Hepatocyte (in vitro differentiated cells): ENCODE measurements at places on chromosomes 1 and 21. TPM values are rescaled to one million over a fixed set of nuclear protein-coding genes. Genes with fewer than 3 reads are reported as not detected.

- no peak overlapping the region for H3K4me3 ChIP-seq
- no peaks in the 10 kb centered on the region for H3K36me3 ChIP-seq
- H3K27ac ChIP-seq, result no peak overlapping the region
- no peaks in the 10 kb centered on the region for H3K27me3 ChIP-seq
- no peaks in the 10 kb centered on the region for H3K4me1 ChIP-seq
Measured at GRCh38 chr1:19375631-19376400, 63.7 kb downstream of the SLC66A1 start.

GRCh38 chr1:214328770-214329469 is 48.0 kb downstream of the SMYD2 start:
- H3K4me1 ChIP-seq, result no peaks in the 10 kb centered on the region
- no peak overlapping the region for H3K27ac ChIP-seq
- no peaks in the 10 kb centered on the region for H3K27me3 ChIP-seq
- H3K4me3 ChIP-seq, result no peak overlapping the region

DNA sequence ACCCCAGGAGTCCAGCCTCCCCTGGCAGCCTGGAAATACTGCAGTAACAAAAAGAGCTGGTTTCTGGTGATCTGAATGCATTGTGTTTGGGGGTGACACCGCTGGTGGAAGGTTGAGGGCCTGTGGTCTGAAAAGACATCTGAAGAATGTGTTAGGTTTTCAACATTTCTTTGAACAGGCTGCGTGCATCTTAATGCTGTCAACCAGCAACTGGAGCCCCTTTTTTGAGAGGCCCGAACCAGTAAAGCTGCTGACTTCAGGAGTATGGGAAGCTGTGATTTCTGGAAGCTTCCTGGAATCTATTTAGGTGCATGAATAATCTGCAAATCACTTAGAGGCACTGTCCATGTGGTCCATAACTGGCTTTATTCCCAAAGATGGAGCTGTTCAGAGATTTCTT is 17.0 kb downstream of the ATP5PO start:
- H3K27me3 ChIP-seq, result no peaks in the 10 kb centered on the region
- no peak overlapping the region for H3K27ac ChIP-seq
- no peak for DNase-seq
- H3K4me3 ChIP-seq, result no peak overlapping the region

- H3K27me3 ChIP-seq, result no peaks in the 10 kb centered on the region
- no peak overlapping the region for H3K27ac ChIP-seq
- H3K4me3 ChIP-seq, result no peak overlapping the region
- DNase-seq, result no peak
- H3K36me3 ChIP-seq, result no peaks in the 10 kb centered on the region
- H3K4me1 ChIP-seq, result no peaks in the 10 kb centered on the region
Measured at GRCh38 chr1:167522246-167522645, 3.9 kb upstream of the CD247 start.

- no peak overlapping the region for H3K4me3 ChIP-seq
- H3K27ac ChIP-seq, result peak overlapping the region; percentile 60
- H3K36me3 ChIP-seq, result no peaks in the 10 kb centered on the region
- H3K27me3 ChIP-seq, result no peaks in the 10 kb centered on the region
- peak; percentile 70 for DNase-seq
Measured at GRCh38 chr1:23403038-23403336, 21.6 kb downstream of the TCEA3 start.

KRTAP21-2 gene
- not detected in 2 replicates for total RNA-seq

DNA sequence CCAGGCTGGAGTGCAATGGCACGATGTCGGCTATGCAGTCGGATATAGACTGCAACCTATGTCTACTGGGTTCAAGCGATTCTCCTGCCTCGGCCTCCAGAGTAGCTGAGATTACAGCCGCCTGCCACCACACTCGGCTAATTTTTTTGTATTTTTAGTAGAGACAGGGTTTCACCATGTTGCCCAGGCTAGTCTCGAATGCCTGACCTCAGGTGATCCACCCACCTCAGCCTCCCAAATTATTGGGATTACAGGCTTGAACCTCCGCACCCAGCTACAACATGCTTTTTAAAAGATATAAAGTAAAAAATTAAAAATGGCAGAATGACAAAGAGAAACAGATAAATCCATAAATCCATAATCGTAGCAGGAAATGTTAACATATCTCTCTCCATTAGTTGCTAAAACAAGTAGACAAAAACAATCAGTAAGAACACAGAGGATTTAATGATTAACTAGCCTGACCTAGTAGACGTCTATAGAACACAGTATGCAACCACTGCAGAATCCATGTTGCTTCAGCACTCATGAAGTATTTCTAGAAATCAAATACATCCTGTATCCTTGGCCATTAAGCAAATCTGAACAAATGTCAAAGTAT is 59.9 kb upstream of the SPOCD1 start:
- DNase-seq, result peak; percentile 53
- H3K36me3 ChIP-seq, result no peaks in the 10 kb centered on the region
- H3K27me3 ChIP-seq, result no peaks in the 10 kb centered on the region
- H3K27ac ChIP-seq, result peak overlapping the region; percentile 29
- H3K4me1 ChIP-seq, result peaks cover 5% of the 10 kb centered on the region

DNA sequence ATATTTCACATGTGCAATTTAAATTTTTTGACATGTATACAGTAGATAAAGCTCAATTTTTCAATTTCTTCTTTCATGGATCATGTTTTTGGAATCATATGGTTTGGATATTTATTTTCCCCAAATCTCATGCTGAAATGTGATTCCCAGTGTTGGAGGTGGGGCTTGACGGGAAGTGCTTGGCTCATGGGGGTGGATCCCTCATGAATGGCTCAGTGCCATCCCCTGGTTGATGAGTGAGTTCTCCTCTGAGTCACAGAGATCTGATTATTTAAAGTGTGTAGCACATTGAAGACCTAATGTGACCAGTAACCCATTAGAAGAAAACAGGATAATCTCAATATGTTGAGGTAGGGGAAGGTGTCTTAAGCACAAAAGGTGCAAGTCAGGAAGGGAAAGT is 9.1 kb upstream of the IFI16 start:
- H3K36me3 ChIP-seq, result no peaks in the 10 kb centered on the region
- peak overlapping the region; percentile 10 for H3K4me3 ChIP-seq
- H3K27ac ChIP-seq, result peak overlapping the region; percentile 92
- peaks cover 8% of the 10 kb centered on the region for H3K4me1 ChIP-seq
- DNase-seq, result peak; percentile 85

HAO2 gene
- 14.2 and 16.6 TPM in 2 replicates for total RNA-seq

DNA sequence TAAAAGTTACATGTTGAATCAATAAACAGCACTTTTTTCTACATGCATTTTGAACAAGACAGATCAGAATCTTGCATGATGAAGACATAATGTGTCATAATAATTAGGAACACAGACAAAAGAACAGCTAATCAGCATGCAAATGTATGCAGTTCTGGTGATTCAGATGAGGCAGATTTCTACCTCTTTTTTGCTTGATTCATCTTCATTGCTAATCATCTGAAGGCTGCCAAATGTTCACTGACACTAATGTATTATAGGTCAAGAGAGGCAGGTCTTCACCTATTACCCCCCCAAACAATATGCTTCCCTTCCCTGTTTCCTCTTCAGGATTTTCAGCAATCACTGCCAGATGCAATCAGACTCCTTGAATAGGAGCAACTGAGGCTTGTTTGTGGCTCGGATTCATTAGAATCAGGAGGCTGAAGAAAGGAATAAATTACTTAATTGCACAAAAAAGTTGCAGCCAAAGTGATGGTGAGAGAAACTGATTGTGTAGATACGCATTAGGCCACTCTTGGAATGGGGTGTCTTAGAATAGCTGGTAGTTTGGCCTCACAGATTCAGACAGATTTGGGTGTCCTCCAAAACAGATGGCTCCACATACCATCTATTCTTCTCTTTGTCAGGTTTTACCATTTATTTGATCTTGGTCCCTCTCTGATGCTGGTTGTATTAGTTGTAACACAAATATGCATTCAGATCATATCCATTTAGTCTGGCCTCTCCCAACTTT is 275.4 kb downstream of the RPS6KC1 start:
- no peak for DNase-seq
- H3K4me1 ChIP-seq, result peaks cover 6% of the 10 kb centered on the region
- H3K36me3 ChIP-seq, result no peaks in the 10 kb centered on the region
- no peaks in the 10 kb centered on the region for H3K27me3 ChIP-seq

- H3K27ac ChIP-seq, result peak overlapping the region; percentile 86
- H3K4me1 ChIP-seq, result peaks cover 16% of the 10 kb centered on the region
- peak; percentile 87 for DNase-seq
Measured at GRCh38 chr1:230186003-230186863, 119.2 kb downstream of the GALNT2 start.

DNA sequence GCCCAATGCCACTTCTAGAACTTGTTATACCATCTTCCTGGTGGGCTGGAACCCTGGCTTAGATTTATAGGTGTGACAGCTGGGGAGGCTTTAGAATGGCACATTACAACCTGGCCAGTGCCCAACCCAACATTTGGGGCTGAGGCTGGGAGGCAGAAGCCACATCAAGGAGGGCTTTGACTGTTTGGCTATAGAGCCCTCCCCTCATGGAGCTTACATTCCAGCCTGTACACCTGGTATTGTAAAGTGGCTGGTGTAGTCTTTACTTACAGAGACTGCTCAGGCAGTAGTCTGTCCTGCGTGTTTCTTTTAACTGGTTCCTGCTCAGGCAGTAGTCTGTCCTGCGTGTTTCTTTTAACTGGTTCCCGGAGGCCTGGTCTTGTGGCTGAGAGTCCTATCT is 10.0 kb upstream of the SLC2A1 start:
- H3K4me1 ChIP-seq, result peaks cover 5% of the 10 kb centered on the region
- H3K36me3 ChIP-seq, result no peaks in the 10 kb centered on the region
- no peaks in the 10 kb centered on the region for H3K27me3 ChIP-seq
- no peak overlapping the region for H3K4me3 ChIP-seq
- DNase-seq, result no peak

MAB21L3 gene
- total RNA-seq, result 0.24 and 0.47 TPM in 2 replicates

ERO1B gene
- total RNA-seq, result 5.8 and 6.9 TPM in 2 replicates

- no peaks in the 10 kb centered on the region for H3K36me3 ChIP-seq
- no peak for DNase-seq
- H3K4me3 ChIP-seq, result no peak overlapping the region
- no peaks in the 10 kb centered on the region for H3K27me3 ChIP-seq
- H3K27ac ChIP-seq, result no peak overlapping the region
Measured at GRCh38 chr1:3561702-3562101, 49.6 kb downstream of the MEGF6 start.

IL10 gene
- total RNA-seq, result not detected in 2 replicates

GJA9 gene
- not detected in 2 replicates for total RNA-seq

DNA sequence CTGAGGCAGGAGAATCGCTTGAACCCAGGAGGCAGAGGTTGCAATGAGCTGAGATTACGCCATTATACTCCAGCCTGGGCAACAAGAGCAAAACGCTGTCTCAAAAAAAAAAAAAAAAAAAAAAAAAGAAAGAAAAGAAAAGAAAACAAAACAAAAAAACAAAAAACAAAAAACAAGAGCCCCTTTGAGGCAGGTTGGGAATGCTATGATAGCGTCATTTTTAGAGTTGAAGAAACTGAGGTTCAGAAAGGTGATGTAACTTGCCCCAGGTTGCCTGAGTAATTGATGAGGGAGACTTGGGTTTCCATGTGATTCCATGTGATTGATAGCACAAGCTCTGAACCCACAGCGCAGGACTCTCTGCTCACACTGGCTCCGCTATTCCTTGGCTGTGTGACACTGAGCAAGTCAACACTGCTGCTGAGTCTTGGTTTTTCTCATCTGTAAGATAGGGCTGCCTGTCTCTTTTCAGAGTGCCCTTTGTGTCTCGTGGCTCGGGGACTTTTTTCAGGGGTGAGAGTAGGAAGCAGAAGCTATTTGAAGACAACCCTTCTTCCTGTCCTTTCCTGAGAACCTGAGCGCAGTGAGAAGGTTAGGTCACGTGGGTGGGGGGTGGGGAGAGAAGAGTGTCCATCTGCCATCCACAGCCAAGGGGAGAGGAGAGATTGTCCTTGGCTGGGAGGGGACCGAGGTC is 2.5 kb downstream of the CNR2 start:
- DNase-seq, result no peak
- no peak overlapping the region for H3K27ac ChIP-seq
- H3K4me1 ChIP-seq, result no peaks in the 10 kb centered on the region
- no peak overlapping the region for H3K4me3 ChIP-seq
- no peaks in the 10 kb centered on the region for H3K27me3 ChIP-seq

DNA sequence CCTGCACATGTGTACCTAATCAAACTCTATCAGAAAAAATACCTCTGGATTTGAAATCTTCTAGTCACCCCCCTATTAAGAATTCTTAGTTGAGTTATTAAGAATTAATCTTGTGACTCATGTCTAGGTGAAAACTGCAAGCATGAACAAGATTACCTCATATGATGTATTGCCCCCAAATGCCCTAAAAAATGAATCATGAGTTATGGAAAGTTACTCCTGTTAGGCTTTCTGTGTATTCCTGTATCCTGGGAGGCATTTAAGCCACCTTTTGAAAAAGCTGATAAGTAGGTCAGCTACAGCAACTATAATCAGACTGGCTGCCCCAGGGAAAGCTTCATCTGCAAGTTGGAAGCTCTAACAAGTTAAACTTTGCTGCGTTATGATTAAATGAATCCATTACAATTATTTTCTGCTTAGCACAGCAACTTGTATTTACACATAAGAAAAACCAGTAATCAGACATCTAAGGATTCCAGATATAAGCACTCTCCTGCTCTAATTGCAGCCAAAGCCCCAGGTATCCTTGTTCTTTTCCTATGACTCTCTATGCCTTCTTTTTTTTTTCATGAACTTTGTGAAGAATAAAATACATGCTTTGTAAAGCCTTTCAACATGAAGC is 147.7 kb downstream of the NTPCR start:
- no peaks in the 10 kb centered on the region for H3K36me3 ChIP-seq
- H3K27ac ChIP-seq, result no peak overlapping the region
- no peak overlapping the region for H3K4me3 ChIP-seq
- DNase-seq, result no peak
- H3K27me3 ChIP-seq, result no peaks in the 10 kb centered on the region

OR2L5 gene
- total RNA-seq, result not detected in 2 replicates

DNA sequence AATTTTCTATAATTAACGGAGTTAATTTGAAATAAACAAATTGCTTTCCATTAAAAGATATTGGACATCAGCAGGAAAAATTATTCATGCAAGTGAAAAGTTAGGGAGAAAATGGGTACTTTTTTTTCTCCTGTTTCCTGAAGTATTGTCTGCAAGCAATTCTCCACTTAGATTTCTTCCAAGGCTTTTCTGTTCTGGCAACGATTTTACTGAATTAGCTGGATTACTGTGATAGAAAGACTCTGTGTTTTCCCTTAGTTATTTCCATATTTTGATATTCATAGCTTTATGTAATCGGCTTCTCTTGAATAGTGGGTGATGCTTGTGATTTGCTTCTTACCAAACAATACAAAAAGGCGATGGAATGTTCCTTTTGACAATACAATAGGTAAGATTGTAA is 1333.9 kb downstream of the AMY1C start:
- no peaks in the 10 kb centered on the region for H3K4me1 ChIP-seq
- no peak for DNase-seq
- H3K4me3 ChIP-seq, result no peak overlapping the region

NBPF26 gene
- 13.4 and 17.6 TPM in 2 replicates for total RNA-seq

GRCh38 chr1:41239988-41240610 is 2.0 kb downstream of the SCMH1 start:
- H3K27me3 ChIP-seq, result no peaks in the 10 kb centered on the region
- peak; percentile 57 for DNase-seq
- peak overlapping the region; percentile 99 for H3K27ac ChIP-seq
- H3K4me3 ChIP-seq, result no peak overlapping the region
